Naive thymus-derived CD4-positive, alpha-beta T cell (primary cell): ENCODE measurements at places on chromosomes 12 and 14. TPM values are rescaled to one million over a fixed set of nuclear protein-coding genes. Genes with fewer than 3 reads are reported as not detected.

- no peak for DNase-seq
- H3K4me3 ChIP-seq: no peak overlapping the region
- no peaks in the 10 kb centered on the region for H3K4me1 ChIP-seq
Measured at GRCh38 chr12:77941401-77941800, 110.7 kb downstream of the NAV3 start.

Gene FAM222A
- total RNA-seq: 1.6 TPM

- H3K36me3 ChIP-seq: no peaks in the 10 kb centered on the region
- H3K4me3 ChIP-seq: no peak overlapping the region
- DNase-seq: no peak
- no peaks in the 10 kb centered on the region for H3K27me3 ChIP-seq
- H3K4me1 ChIP-seq: peaks cover 11% of the 10 kb centered on the region
- no peak overlapping the region for H3K27ac ChIP-seq
Measured at GRCh38 chr12:95862038-95862437, 3.3 kb downstream of the SNRPF start.

- DNase-seq: no peak
- H3K27me3 ChIP-seq: no peaks in the 10 kb centered on the region
- no peak overlapping the region for H3K27ac ChIP-seq
Measured at GRCh38 chr12:40970320-40970907, 217.7 kb upstream of the PDZRN4 start.

- H3K4me1 ChIP-seq: no peaks in the 10 kb centered on the region
- DNase-seq: no peak
- H3K27ac ChIP-seq: no peak overlapping the region
- H3K4me3 ChIP-seq: no peak overlapping the region
- no peaks in the 10 kb centered on the region for H3K27me3 ChIP-seq
- H3K36me3 ChIP-seq: no peaks in the 10 kb centered on the region
Measured at GRCh38 chr14:35438910-35439713, 34.6 kb upstream of the NFKBIA start.

DNA sequence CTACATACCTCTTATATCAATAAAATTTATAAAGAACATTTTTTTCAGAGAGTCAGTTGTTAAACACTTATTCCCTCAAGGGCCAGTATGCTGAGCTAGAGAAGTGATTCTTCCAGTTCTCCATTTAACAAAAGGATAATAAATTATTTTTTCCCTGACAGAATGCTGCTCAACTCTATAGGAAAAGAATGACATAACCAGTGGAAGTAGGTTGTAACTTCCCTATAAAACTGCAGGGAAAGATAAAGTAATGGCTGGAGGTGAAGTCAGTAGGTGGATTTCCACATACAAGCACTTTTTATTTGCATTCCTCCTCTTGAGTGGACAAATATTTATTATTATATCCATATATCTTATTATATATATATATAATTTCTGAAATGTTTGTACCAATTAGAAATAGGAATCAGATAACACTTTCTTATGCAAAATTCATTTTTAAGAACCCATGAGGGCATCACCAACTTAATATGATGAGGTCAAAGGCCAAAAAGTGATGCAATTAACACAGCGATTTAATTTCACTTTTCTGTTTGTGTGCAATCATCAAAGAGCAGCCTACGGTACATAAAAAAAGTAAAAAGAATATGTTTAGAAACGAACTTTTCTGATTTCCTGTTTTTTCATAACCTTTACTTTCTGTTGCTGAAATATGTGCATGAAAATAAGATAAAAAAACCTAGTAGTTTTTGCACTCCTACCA is 175.3 kb downstream of the PRKD1 start:
- H3K4me1 ChIP-seq: no peaks in the 10 kb centered on the region
- no peak for DNase-seq
- no peak overlapping the region for H3K27ac ChIP-seq
- H3K36me3 ChIP-seq: no peaks in the 10 kb centered on the region
- H3K27me3 ChIP-seq: no peaks in the 10 kb centered on the region

- peaks cover 6% of the 10 kb centered on the region for H3K36me3 ChIP-seq
- H3K27ac ChIP-seq: no peak overlapping the region
- H3K27me3 ChIP-seq: no peaks in the 10 kb centered on the region
- H3K4me3 ChIP-seq: no peak overlapping the region
- no peaks in the 10 kb centered on the region for H3K4me1 ChIP-seq
- no peak for DNase-seq
Measured at GRCh38 chr12:109444259-109444658, 32.8 kb downstream of the KCTD10 start.

Gene MGST1
- total RNA-seq: 0.31 TPM in 1 of 2 replicates, not detected in the other

Gene TAMALIN
- total RNA-seq: 30.1 TPM

Gene TNS2
- total RNA-seq: 2.3 TPM

Gene ENDOU
- not detected in 2 replicates for total RNA-seq

DNA sequence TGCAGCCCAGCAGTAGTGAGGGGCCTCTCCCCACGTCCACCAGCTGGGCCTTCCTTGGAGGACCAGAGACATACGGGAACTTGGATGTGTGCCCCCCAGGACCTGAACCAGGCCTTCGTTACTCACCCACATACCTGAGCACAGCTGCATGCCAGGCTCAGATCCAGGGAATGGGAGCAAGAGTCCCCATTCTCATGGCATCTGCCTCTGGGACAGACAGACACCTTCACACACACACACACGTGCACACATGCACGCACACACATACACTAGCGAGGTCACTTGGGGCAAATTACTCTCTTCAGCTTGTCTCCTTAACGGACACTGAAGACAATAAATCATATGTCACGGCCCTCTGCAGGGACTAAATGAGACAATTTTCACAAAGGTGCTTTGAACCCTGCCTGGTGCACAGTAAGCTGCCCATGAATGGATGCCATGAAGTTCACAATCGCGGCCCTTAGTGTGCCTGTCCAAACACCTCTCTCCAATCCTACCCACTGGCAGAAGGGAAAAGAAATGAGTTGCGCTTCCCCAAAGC is 5.7 kb downstream of the SCARB1 start:
- no peak overlapping the region for H3K4me3 ChIP-seq
- DNase-seq: no peak
- no peaks in the 10 kb centered on the region for H3K4me1 ChIP-seq
- no peak overlapping the region for H3K27ac ChIP-seq
- no peaks in the 10 kb centered on the region for H3K27me3 ChIP-seq

- no peak overlapping the region for H3K27ac ChIP-seq
- H3K4me3 ChIP-seq: no peak overlapping the region
- H3K4me1 ChIP-seq: no peaks in the 10 kb centered on the region
- H3K36me3 ChIP-seq: no peaks in the 10 kb centered on the region
Measured at GRCh38 chr12:106178562-106178961, 39.8 kb upstream of the NUAK1 start.

DNA sequence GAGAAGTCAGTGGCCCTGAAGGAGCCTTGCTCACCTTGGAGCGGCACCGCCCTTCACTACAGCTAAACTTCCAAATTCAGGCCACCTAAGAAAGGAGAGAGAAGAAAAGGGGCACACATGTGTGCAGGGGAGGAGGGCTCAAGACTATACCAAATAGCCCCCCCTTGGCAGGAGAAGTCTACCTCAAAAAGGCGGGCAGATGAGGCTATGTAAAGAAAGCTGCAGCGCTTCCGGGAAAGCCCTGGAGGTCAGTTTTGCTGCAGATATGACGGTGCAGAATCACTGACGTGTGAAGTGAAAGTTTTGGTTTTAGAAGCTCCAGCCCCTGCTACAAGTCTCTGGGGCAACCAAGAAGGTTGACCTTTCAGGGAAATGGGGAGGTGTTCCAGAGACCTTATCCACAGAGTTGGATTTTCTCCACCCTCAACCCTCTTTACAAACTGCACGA is 48.2 kb upstream of the PNMA1 start:
- peak overlapping the region; percentile 86 for H3K27ac ChIP-seq
- peak overlapping the region; percentile 29 for H3K4me3 ChIP-seq
- no peaks in the 10 kb centered on the region for H3K27me3 ChIP-seq
- peaks cover 52% of the 10 kb centered on the region for H3K4me1 ChIP-seq
- H3K36me3 ChIP-seq: no peaks in the 10 kb centered on the region
